Umbilical cord (tissue), 2 donors: ENCODE measurements at places on chromosomes 11 and 22. TPM values are rescaled to one million over a fixed set of nuclear protein-coding genes. Genes with fewer than 3 reads are reported as not detected.

OR5P2 gene
- total RNA-seq: not detected

SCGB1D2 gene
- total RNA-seq: not detected

CDPF1 gene
- total RNA-seq: 13.5 TPM

RBMXL2 gene
- 1.4 TPM for total RNA-seq

NXF1 gene
- total RNA-seq: 22.6 TPM

LRP4 gene
- 4.1 TPM for total RNA-seq

FAM181B gene
- 1.4 TPM for total RNA-seq

PGM2L1 gene
- total RNA-seq: 20.0 TPM

OR52R1 gene
- not detected for total RNA-seq

RIBC2 gene
- not detected for total RNA-seq

SEC14L2 gene
- total RNA-seq: 0.48 TPM

KRTAP5-5 gene
- not detected for total RNA-seq

CCDC73 gene
- total RNA-seq: 4.1 TPM

KLHL35 gene
- total RNA-seq: 5.3 TPM

KCNJ1 gene
- 2.6 TPM for total RNA-seq
